T-helper 1 cell treated with Interleukin-12 subunit alpha and Interleukin-12 subunit beta and Interleukin-4 antibody, amounts not matched to agents 30 ng/mL and 1 ng/mL, for 36 hours (primary cell): ENCODE measurements at places on chromosomes 12 and 14. TPM values are rescaled to one million over a fixed set of nuclear protein-coding genes. Genes with fewer than 3 reads are reported as not detected.

KRT7 gene
- total RNA-seq, result 53.6 and 56.8 TPM in 2 replicates

HOXC6 gene
- total RNA-seq, result not detected in 2 replicates

KCNC2 gene
- total RNA-seq, result not detected in 2 replicates

DNAJC22 gene
- total RNA-seq, result not detected in 2 replicates

OR6C2 gene
- not detected in 2 replicates for total RNA-seq
